RWPE2 (cell line): ENCODE measurements at places on chromosomes 1 and 21.
A peak's percentile ranks its signal among the peaks of the same experiment; 100 is the strongest.

DNA sequence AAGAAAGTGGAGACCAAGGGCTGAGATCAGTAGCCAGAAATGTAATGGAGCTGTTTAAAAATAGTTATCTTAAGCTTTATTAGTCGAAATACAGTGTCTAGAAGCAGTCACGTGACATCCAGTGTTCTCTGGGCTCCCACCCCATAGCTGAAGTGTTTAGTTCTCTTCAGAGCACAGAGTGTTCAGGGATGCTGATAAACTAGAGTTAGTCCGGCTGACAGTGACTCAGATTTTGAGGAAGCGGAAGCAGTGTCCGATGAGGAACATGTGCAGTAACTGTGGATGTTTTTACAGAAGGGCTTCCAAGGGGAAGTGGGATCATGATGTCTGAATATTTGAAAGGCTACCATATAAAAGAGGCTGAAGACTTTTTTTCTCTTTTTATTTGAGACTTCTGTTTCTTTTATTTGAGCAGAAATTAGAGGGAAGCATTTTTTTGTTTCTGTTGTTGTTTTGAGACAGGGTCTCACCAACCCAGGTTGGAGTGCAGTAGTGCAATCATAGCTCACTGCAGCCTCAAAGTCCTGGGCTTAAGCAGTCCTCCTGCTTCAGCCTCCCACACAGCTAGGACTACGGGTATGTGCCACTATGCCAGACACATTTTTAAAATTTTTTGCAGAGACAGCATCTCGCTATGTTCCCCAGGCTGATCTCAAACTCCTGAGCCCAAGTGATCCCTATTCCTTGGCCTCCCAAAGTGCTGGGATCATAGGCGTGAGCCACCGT, 124.2 kb downstream of the GALNT2 start:
- H3K4me3 ChIP-seq: no peak overlapping the region
- peaks cover 4% of the 10 kb centered on the region for H3K4me1 ChIP-seq
- H3K27ac ChIP-seq: no peak overlapping the region
- peaks cover 5% of the 10 kb centered on the region; the same call in 1 of the 2 replicates for H3K36me3 ChIP-seq
- DNase-seq: no peak

DNA sequence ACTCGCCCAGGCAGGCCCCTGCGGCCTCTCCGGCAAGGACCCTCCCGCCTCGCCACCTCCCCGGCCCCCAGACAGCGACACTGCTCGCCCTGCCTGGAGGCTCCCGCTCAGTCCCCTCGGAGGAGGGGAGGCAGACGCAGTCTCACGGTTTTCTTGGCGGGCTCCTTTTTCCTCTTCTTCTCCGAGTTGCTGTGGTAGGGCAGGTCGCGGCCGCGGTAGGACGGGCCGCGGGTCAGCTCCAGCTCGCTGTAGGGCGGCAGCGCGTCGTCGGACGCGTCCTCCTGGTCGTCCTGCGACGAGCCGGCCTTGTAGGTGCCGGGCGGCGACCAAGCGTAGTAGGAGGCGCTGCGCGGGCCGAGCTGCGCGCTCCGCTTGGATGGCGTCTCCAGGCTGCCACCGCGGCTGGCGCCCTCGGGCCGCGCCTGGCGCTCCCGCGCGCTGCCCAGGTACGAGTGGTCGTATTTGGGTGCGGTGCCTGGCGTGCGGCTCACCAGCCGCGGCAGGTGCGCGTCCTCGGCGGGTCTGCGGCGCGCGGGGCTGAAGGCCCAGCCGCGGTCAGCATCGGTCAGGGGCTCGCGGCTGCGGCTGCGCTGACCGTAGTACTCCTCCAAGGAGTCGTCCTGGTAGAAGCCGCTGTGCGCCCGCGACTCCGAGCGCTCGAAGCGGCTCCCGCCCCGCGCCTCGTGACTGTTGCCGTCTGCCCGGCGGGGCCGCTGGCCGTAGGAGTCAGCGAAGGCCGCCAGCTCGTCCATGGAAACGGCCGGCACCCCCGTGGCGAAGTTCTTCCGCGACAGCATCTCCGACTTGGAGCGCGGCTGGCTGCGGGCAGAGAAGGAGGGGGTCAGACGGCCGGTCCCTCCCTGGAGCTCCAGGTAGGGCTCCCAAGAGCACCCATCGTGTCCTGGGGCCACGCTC, 44.8 kb upstream of the TADA1 start:
- H3K27ac ChIP-seq: no peak overlapping the region
- no peaks in the 10 kb centered on the region for H3K36me3 ChIP-seq
- H3K27me3 ChIP-seq: peaks cover 36% of the 10 kb centered on the region
- H3K4me1 ChIP-seq: no peaks in the 10 kb centered on the region
- DNase-seq: peak; percentile 40
- no peak overlapping the region for H3K4me3 ChIP-seq

DNA sequence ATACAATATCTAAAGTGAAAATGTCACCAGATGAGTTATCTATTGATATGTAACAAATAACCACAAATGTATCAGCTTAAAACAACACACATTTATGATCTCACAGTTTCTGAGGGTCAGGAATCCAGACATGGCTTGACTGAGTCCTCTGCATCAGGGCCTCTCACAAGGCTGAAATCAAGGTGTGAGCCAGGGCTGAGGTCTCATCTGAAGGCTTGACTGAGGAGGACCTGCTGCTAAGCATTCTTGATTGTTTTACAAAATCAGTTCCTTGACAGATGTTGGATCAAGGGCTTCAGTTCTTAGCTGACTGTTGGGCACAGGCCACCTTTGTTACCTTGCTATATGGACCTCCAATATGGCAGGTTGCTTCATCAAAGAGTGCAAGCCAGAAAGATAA, 483.7 kb downstream of the CAMTA1 start:
- H3K27me3 ChIP-seq: no peaks in the 10 kb centered on the region
- peaks cover 28% of the 10 kb centered on the region for H3K4me1 ChIP-seq
- no peak overlapping the region for H3K4me3 ChIP-seq
- no peaks in the 10 kb centered on the region for H3K36me3 ChIP-seq
- H3K27ac ChIP-seq: no peak overlapping the region

- H3K27me3 ChIP-seq: no peaks in the 10 kb centered on the region
- H3K4me3 ChIP-seq: no peak overlapping the region
- H3K27ac ChIP-seq: no peak overlapping the region
- no peak for DNase-seq
Measured at GRCh38 chr1:225849925-225850324, 32.3 kb downstream of the TMEM63A start.

DNA sequence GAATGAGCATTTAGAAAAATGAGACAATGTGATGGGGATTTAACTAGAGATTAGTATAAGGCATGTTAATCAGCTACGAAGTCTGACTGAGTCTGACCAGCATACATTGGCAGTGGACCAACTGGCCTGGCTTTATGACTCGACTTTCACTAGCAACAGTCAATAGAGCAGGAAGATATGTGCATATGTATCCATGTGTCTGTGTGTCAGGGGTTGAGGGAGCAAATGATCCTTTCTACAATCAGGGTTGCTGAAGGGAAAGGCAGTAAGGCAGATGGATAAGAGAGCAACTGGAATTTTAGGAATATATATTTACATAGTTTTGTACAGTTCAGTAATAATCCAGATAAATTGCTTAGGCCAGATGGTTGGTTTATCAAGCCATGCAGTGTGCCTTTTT, 645.6 kb downstream of the PLA2G4A start:
- DNase-seq: no peak
- H3K4me1 ChIP-seq: peaks cover 7% of the 10 kb centered on the region
- H3K36me3 ChIP-seq: no peaks in the 10 kb centered on the region
- H3K4me3 ChIP-seq: no peak overlapping the region
